ENCODE measurements at places on chromosomes 16 and 17.

GRCh38 chr16:9092978-9093344 is 1.5 kb downstream of the HAPSTR1 start:
- DNase-seq: no peak

DNA sequence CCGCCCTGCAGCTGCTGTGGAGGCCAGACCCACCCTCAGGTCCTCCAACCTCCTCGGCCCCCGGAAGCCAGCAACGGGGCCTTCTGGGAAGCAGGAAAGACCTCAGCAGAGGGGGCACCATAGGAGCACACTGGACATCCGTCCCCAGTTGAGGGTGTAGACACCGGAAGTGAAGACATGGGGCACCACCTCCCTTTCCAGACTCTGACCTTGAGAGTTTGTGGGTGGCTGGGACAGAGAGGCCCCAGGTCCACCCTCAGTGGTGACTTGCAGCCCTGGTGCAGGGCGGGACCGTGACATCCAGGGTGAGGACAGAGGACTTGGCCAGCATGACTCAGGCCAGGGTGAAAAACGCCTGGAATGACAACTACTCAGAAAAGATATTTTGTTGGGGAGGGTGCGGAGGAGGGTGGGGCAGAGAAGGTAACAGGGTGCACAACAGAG is 19.9 kb downstream of the CEP295NL start:
- DNase-seq: no peak

DNA sequence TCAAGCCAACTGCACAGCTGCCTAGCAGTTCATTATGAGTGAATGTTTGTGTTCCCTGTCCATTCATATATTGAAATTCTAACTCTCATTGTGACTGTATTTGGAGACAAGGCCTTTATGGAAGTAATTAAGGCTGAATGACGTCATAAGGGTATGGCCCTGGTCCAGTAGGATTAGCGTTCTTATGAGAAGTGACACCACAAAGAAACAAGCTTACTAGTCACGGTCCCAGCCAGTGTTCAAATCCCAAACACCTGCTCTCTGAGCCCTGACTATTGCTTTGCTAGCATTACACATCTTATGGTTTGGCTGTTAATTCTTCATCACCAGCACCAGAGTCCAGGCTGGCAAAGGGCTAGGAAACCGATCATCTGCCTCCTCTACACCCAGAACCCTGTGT is 2.2 kb downstream of the ZNF668 start:
- DNase-seq: no peak

GRCh38 chr16:50681021-50681885 is at the start of gene SNX20:
Gene SNX20, minus strand, starts transcription at chr16:50681312. Its CDS starts 3,786 bp downstream, at chr16:50677526.
- no peak for DNase-seq

DNA sequence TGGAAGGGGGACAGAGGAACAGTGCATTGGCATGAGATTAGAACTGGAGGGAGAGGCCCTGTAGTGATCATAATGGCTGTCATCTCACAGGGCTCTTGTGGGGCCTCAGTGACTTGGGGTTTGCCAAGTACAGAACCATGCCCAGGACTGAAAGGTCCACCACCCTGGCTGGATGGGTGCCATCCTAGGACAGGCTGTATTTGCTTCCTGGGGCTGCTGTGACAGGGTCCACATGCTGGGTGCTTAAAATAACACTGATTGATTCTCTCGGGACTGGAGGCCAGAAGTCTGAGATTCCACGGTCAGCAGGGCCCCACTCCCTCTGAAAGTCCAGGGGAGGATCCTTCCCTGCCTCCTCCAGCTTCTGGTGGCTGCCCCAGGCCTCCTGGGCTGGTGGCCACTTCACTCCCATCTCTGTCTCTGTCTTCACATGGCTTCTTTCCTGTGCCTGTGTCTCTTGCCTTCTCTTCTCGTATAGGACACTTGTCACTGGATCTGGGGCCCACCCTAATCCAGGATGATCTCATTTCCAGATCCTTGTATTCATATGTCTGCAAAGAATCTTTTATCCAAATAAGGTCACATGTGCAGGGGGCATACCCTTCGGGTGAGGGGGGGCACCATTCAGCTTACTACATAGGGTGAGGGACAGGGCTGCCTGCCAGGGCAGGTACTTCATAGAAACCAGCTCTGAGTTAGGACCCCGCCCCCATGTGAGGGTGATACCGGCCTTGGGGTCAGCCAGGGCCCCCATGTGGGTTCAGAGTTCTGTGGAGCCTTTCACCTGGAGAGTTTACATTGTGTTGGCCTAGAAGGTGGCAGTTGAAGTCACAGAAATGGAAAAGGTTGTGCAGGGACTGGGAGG is 52.6 kb downstream of the USP22 start:
- no peak for DNase-seq

GRCh38 chr16:49021136-49021535 is 260.5 kb downstream of the CBLN1 start:
- no peak for DNase-seq

GRCh38 chr16:81632392-81633146 is 146.5 kb upstream of the PLCG2 start:
- no peak for DNase-seq

GRCh38 chr17:49576088-49576916 is 631 bp downstream of the NXPH3 start:
- no peak for DNase-seq

- DNase-seq: no peak
Measured at GRCh38 chr16:67541391-67542263, 13.0 kb downstream of the RIPOR1 start.

GRCh38 chr17:27303734-27304133 is 9.8 kb downstream of the WSB1 start:
- no peak for DNase-seq

GRCh38 chr16:59021751-59022150 is 287.6 kb upstream of the GOT2 start:
- no peak for DNase-seq

DNA sequence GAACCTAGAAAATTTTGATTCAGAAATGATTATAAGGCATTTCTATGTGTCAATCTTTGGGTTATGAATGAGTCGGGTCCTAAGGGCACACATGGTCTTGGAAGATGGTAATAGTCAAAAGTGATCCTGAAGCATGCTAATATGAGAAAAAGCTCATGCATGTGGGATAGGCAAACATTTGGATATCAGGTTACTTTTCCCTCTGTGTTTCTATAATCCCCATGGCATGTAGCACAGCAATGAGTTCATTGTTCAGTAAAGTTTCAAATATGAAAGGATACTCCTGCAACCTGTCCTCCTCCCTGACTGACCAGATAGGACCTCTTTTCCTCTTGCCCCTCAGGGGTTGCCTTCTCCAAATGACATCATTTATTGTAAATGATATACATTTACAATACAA is 249.9 kb upstream of the MON1B start:
- DNase-seq: no peak

DNA sequence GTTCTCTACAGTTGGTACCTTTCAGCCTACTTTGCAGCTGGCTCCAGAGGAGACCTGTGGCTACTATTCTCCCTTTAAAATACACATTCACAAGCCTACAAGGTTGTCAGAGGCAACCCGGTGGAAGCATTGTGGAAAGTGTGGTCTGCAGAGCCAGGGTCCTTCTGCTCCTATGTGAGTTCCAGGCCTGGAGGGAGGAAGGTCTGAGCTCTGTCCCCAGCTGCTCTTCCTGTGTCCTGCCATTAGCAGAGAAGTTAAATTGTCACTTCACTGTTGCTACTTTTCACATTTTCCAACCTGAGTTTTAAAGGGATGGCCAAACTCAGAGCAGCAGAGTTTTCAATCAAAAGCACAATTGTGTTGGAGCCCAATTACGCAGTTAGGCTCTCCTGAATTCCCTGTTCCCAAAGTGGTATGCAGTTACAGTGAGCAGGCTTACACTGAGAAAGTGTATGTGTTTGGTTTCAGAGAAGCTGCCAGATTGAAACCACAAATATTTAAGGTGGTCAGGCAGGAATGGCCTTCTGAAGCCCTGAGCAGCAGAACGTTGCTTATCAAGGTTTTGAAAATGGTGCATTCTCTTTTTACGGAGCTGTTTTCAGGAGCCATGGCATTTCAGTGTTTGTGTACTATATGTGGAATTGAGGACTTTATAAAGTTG is 25.0 kb downstream of the MAP3K3 start:
- DNase-seq: no peak

DNA sequence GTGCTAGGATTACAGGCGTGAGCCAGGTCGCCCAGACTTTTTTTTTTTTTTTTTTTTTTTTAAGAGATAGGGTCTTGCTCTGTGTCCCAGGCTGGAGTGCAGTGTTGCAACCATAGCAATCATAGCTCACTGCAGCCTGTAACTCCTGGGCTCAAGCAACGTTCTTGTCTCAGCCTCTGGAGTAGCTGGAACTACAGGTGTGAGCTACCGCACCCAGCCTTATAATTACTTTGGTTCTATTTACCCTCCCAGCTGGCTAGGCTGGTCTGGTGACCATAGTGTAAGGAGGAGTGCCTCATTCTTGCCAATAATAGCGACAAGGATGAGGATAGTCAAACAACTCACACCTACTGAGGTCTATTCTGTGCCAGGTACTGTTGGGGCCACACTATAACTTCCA is 39.6 kb upstream of the USP7 start:
- no peak for DNase-seq

- DNase-seq: no peak
Measured at GRCh38 chr16:30802936-30803335, 15.9 kb upstream of the ZNF629 start.

GRCh38 chr16:69465881-69466280 is 41.5 kb downstream of the CYB5B start:
- no peak for DNase-seq

DNA sequence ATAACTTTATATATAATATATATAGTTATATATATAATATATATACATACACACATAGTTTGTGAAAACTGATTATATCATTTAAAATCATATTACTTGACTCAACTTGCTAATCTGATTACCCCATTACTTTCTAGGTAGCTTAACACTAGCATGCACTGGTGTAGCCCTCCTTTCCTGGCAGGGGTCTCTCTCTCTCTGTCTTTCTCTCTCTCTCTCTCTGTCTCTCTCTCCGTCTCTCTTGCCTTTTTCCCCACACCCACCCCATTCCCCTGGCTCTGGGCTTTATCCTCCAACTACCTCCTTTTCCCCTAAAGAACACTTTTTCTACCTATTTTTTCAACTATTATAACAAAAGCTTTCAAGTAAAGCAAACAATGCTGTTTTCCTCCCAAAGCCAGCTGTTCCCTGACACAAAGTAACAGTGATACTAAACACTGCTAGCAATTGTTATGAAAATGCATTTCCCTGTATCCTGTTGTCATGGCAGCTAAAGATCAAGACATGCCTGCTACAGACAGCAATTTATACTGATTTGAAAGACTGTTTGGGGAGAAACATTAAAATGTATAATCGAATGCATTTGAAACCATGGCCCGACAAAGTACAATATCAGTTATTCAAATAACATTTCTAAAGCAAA is 89.4 kb downstream of the CHD9NB start:
- DNase-seq: no peak

- DNase-seq: no peak
Measured at GRCh38 chr17:30064738-30065137, 51.9 kb upstream of the NSRP1 start.

DNA sequence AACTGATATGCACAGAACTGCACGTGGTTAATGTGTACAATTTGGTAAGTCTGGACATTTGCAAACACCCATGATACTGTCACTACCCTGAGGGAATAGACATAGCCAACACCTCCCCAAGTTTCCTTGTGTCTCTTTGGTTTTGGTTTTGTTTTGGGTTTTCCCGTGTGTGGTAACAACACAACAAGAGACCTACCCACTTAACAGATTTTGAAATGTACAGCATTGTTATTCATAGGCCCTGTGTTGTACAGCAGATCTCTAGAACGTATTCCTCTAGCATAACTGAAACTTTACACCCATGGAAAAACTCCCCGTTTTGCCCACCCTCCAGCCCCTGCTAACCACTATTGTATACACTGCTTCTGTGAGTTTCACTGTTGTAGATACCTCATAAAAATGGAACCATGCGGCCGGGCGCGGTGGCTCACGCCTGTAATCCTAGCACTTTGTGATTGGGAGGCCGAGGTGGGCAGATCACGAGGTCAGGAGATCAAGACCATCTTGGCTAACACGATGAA is 76.3 kb upstream of the TBC1D3K start:
- DNase-seq: no peak

DNA sequence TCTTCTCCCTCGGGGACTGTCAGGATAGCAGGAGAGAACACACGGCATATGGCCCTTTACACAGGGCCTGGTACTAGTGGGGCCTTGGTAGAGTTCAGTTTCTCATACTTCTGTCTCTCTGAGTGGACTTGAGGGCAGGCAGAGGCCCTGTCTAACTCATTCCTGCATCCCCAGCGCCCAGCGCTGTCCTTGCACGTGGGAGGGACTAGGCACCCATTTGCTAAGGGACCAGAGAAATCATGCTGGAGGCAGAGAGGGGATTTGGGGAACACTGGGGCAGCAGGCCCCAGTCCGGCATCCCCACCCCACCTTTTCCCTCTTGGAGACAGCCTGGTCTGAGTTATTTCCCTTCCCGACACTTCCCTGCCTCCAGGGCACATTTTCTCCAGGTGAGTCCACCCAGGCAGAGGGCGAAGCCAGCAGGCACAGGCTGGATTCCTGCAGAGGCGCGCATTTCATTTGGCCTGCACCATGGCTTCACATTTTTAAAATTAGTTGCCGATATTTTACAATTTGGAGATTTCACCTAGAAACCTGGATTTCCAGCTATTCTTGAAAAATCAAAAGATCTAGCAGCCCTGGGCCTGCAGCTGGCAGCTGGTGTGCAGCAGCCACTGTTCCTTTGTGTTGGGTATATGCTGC is 9.7 kb upstream of the NKD1 start:
- no peak for DNase-seq

DNA sequence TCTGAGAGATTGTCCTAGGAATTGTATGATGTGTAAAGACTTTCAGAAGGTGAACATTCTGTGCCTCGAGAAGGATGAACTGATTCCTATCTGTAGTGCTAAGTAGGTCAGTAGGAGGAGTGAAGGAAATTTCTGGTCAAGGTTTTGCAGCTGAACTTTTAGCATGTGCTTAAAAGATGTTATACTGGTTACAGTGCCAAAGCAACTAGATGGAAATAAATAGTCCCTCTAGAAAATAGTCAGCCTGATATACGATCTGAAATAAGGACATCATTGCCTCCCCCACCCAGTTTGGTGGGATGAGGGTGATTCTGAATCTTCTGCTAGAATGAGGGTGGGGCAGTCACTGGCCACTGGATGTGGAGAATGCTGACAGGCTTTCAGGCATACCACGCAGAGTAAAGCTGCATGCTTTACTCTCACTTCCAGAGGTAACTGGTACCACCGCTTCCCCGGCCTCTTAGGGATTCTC is 57.2 kb upstream of the VPS4A start:
- no peak for DNase-seq

- DNase-seq: no peak
Measured at GRCh38 chr16:84541999-84542817, 37.7 kb upstream of the MEAK7 start.

GRCh38 chr17:74595037-74595750 is 3.1 kb upstream of the CD300LD start:
- no peak for DNase-seq

GRCh38 chr16:73053364-73054124 is 5.6 kb upstream of the ZFHX3 start:
- DNase-seq: no peak

GRCh38 chr16:84899414-84899813 is 79.6 kb downstream of the CRISPLD2 start:
- DNase-seq: no peak
